Common myeloid progenitor, CD34-positive (primary cell): ENCODE measurements at places on chromosomes 7 and 10.

DNA sequence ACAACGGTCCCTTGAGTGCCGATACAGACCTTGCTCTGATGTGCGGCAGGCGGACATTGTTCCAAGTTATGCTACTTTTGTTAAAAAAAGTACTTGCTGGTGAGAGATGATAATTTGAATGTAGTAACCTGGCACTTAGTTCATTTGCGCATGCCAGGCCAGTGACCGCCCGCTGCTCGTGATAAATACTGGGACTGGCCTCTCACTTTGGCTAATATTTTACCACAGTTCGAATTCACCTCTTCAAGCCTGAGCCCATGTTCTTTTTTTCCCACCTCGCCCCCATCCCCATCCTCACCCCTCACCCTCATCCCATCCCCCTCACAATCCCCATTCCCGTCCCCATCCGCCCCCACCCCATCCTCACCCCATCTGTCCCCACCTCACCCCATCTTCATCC lies 126.4 kb downstream of the DNAJB6 start:
- H3K27me3 ChIP-seq, result peaks cover 3% of the 10 kb centered on the region
- H3K27ac ChIP-seq, result no peak overlapping the region
- no peaks in the 10 kb centered on the region for H3K4me1 ChIP-seq

DNA sequence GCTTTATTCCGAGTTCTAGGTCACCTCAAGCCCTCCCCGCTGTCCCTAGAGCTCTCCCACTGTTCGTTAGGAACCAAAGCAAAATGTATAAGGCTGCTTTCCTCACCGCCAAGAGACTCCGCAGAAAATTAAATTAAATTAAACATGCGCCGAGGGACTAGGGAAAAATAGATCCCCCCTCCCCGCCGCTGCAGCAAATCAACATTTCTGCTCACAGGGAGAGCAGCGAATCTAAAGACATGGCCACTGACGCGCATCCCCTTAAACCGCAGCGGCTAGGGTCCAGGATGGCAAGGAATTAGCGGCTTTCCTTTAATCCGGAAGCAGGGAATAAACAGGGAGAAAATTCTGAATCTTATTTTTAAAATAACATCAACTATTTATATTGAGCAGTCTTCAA lies 7.6 kb downstream of the SP8 start:
- H3K4me1 ChIP-seq, result peaks cover 18% of the 10 kb centered on the region
- no peaks in the 10 kb centered on the region for H3K36me3 ChIP-seq
- no peak overlapping the region for H3K27ac ChIP-seq
- no peak for DNase-seq
- H3K27me3 ChIP-seq, result peaks cover 32% of the 10 kb centered on the region

GRCh38 chr10:67775279-67775678 lies 62.7 kb downstream of the DNAJC12 start:
- no peaks in the 10 kb centered on the region for H3K27me3 ChIP-seq
- H3K36me3 ChIP-seq, result no peaks in the 10 kb centered on the region
- DNase-seq, result no peak
- no peak overlapping the region for H3K27ac ChIP-seq
- H3K4me1 ChIP-seq, result no peaks in the 10 kb centered on the region
- H3K4me3 ChIP-seq, result no peak overlapping the region

- no peaks in the 10 kb centered on the region for H3K36me3 ChIP-seq
- H3K27ac ChIP-seq, result no peak overlapping the region
- H3K4me1 ChIP-seq, result no peaks in the 10 kb centered on the region
- no peaks in the 10 kb centered on the region for H3K27me3 ChIP-seq
These were observed 323.6 kb downstream of the HGF start for GRCh38 chr7:81446212-81446611.

- peak; percentile 15 for DNase-seq
- H3K4me3 ChIP-seq, result no peak overlapping the region
- H3K27ac ChIP-seq, result no peak overlapping the region
- no peaks in the 10 kb centered on the region for H3K27me3 ChIP-seq
- no peaks in the 10 kb centered on the region for H3K4me1 ChIP-seq
- H3K36me3 ChIP-seq, result peaks cover 14% of the 10 kb centered on the region
These were observed 88.9 kb downstream of the ATE1 start for GRCh38 chr10:121838931-121839330.

DNA sequence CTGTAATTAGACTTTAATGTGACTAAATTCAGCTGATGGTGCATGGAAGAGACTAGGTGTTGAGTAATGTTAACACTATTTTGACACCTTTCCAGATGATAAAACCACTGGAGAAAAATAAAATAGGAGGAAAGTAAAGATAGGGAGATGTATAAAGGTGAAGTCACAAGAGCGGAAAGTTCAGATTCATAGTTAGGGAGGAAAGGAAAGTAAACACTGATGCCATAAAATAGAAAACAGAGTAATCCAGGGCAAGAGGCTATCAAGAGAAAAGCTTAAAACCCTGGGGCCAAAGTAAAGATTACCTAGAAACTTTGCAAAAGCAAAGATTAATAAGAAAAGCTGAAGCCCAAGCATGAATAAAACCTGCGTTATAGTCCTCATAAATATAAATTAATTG lies 62.8 kb downstream of the RAB11FIP2 start:
- no peak overlapping the region for H3K4me3 ChIP-seq
- no peak overlapping the region for H3K27ac ChIP-seq
- peaks cover 6% of the 10 kb centered on the region for H3K27me3 ChIP-seq
- H3K4me1 ChIP-seq, result no peaks in the 10 kb centered on the region
- DNase-seq, result no peak

GRCh38 chr7:131546583-131547141 lies 9.8 kb downstream of the PODXL start:
- no peaks in the 10 kb centered on the region for H3K36me3 ChIP-seq
- H3K27me3 ChIP-seq, result no peaks in the 10 kb centered on the region
- H3K27ac ChIP-seq, result no peak overlapping the region
- H3K4me1 ChIP-seq, result peaks cover 8% of the 10 kb centered on the region
- H3K4me3 ChIP-seq, result no peak overlapping the region

DNA sequence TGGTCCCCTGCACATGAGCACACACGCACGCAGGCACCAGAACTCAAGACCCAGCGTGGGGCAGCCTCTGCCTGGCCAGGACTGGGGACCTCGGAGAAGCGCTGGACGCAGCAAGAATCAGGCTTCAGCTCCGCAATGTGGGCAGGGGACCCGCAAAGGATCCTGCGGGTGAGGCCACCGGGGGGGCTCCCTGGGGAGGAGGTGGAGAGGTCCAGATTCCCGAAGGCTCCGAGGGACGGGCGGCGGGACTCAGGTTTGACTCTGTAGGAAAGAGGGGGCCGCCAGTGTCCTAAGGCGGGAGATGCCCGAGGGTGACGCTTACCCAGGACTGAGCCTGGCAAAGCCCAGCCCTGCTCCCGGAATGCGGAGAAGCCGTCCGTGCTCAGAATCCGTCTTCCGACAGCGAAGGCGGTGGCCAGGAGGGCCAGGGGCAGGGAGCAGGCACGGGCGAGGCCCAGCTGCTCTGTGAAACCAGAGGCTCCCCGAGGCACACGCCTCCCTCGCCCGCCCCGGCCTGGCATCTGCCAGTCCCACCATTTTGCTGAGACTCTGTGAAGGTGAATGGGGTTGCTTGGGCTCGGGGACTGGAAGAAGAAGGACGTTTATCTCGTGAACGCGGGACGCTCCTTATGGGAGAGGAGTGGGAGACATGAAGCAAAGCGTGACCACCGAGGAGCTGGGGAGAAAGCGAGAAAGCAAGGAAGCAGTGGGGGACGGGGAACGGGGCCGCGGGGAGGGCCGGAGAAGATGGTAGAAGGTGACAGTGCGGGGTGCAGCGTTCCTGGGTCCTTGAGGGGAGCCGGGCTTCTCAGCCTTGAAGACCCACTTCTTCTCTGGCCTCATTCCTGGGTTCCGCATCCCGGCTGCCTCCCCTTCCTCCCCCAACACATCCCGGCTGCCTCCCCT lies 489.2 kb downstream of the PTPRN2 start:
- no peaks in the 10 kb centered on the region for H3K27me3 ChIP-seq
- no peaks in the 10 kb centered on the region for H3K36me3 ChIP-seq
- DNase-seq, result no peak
- H3K27ac ChIP-seq, result no peak overlapping the region
- no peaks in the 10 kb centered on the region for H3K4me1 ChIP-seq

- H3K27me3 ChIP-seq, result no peaks in the 10 kb centered on the region
- DNase-seq, result no peak
- no peaks in the 10 kb centered on the region for H3K36me3 ChIP-seq
- H3K27ac ChIP-seq, result no peak overlapping the region
These were observed 62.3 kb downstream of the LAMB4 start for GRCh38 chr7:108067844-108068243.

GRCh38 chr10:352476-353235 lies 217.4 kb downstream of the ZMYND11 start:
- peaks cover 3% of the 10 kb centered on the region for H3K27me3 ChIP-seq
- no peak for DNase-seq
- no peak overlapping the region for H3K27ac ChIP-seq

- no peak overlapping the region for H3K27ac ChIP-seq
- peak; percentile 25 for DNase-seq
- peaks cover 12% of the 10 kb centered on the region for H3K4me1 ChIP-seq
These were observed 64.4 kb downstream of the SAMD9 start for GRCh38 chr7:93053209-93053948.

DNA sequence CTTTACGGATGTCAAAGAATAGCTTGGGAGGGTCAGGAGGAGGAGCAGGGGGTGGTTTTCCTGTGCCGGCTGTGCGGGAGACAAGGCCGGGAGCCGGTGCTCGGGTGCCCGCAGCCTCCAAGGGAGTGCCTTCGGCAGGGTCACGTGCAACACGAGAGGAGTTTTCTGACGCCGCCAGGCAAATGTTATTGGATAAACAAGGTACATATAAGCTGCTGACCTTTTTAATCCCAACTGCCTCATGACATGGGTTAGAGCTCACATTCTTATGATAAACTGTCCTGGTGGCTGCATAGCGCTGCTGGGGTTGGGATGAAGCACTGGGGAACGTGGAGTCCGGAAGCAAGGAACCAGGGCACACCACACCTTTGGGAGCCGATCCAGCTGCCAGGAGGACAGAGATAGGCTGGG lies 124.8 kb upstream of the PDLIM1 start:
- DNase-seq, result no peak
- H3K36me3 ChIP-seq, result no peaks in the 10 kb centered on the region
- H3K4me3 ChIP-seq, result no peak overlapping the region
- H3K27ac ChIP-seq, result no peak overlapping the region
- H3K27me3 ChIP-seq, result no peaks in the 10 kb centered on the region

- DNase-seq, result no peak
- H3K4me1 ChIP-seq, result peaks cover 12% of the 10 kb centered on the region
- H3K27ac ChIP-seq, result no peak overlapping the region
- no peak overlapping the region for H3K4me3 ChIP-seq
These were observed 115.7 kb downstream of the BMS1 start for GRCh38 chr10:42898037-42898960.

GRCh38 chr10:44856696-44857095 lies 54.4 kb upstream of the TMEM72 start:
- H3K27me3 ChIP-seq, result no peaks in the 10 kb centered on the region
- H3K4me1 ChIP-seq, result no peaks in the 10 kb centered on the region

- no peaks in the 10 kb centered on the region for H3K27me3 ChIP-seq
- no peak for DNase-seq
- no peak overlapping the region for H3K4me3 ChIP-seq
These were observed 215.7 kb downstream of the USP6NL start for GRCh38 chr10:11395581-11396310.

DNA sequence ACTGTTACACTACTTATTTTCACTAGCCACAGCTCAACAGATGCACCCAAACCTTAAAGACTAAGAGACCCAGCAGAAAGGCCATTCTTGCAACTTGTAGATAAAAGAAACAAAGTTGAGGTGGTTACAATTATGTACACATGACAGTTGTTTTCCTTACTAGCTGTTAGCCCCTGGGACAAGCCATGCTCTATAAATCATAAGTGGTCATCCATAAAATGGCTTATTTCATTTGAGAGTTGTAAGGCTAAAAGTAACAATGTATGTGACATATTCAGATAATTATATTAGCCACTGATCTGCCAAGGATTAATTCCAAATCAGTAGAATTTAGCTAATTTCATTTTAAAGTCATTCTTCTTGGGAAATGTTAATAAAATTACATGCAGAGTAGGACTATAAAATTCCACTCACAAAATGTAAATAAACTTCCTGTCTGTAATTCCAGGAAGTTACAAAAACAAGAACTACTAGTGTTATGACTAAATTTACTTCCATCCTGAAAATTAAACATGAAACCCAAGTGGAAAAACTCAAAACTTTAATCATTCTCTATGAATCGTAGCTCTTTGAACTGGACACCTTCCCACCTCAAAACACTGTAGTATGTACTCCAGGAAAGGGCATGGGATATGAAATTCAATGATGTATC lies 13.3 kb downstream of the SLC37A3 start:
- H3K27me3 ChIP-seq, result no peaks in the 10 kb centered on the region
- no peak overlapping the region for H3K4me3 ChIP-seq
- H3K36me3 ChIP-seq, result peaks cover 13% of the 10 kb centered on the region
- H3K27ac ChIP-seq, result no peak overlapping the region
- DNase-seq, result no peak

DNA sequence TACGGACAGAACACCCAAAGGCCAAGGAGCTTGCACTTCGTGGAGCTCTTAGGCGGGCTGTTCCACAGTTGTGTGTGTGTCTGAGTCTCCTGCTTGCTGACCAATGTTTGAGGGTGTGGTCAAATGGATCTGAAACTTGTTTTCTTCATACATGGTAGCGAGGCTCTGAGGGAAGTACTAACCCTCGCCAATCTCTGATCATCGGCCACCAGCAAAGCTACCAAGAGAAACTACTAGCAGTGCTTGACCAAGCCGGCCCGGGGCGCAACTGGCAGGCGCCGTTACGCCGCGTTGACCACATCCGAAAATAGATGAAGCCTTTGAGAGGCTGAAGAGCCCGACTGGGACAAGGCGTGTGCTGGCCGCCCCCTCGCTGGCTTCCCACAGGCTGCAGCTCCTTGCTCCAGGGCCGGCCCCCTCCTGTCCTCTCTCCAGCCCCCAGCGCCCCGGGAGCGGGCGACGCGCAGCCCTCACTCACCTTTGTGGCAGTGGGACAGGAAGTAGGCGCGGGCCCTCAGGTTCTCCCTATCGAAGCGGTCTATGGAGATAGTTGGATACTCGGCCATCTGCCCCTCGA lies 384 bp downstream of the DCLRE1C start:
- peak overlapping the region; percentile 87 for H3K4me3 ChIP-seq
- H3K4me1 ChIP-seq, result peaks cover 50% of the 10 kb centered on the region
- peaks cover 6% of the 10 kb centered on the region for H3K36me3 ChIP-seq

GRCh38 chr7:73974948-73975926 lies 52.7 kb upstream of the ELN start:
- H3K27me3 ChIP-seq, result no peaks in the 10 kb centered on the region
- H3K4me1 ChIP-seq, result no peaks in the 10 kb centered on the region
- no peak overlapping the region for H3K4me3 ChIP-seq
- H3K36me3 ChIP-seq, result no peaks in the 10 kb centered on the region
- DNase-seq, result no peak

DNA sequence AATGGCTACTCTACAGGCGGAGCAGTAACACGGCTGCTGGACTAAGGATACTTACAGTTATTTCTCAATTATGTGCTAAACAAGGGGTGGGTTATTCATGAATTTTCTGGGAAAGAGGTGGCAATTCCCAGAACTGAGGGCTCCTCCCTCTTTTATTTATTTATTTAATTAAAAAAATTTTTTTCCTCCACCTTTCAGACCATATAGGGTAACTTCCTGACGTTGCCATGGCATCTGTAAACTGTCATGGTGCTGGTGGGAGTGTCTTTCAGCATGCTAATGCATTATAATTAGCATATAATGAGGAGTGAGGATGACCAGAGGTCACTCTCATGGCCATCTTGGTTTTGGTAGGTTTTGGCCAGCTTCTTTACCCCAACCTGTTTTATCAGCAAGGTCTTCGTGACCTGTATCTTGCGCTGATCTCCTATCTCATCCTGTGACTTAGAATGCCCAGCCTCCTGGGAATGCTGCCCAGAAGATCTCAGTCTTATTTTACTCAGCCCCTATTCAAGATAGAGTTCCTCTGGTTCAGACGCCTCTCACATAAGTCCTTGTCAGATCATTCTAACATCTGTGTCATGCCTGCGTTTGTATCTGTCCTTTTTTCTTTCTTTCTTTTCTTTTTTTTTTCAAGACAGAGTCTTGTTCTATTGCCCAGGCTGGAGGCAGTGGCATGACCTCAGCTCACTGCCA lies 15.9 kb upstream of the STOX1 start:
- no peaks in the 10 kb centered on the region for H3K4me1 ChIP-seq
- no peaks in the 10 kb centered on the region for H3K36me3 ChIP-seq
- no peaks in the 10 kb centered on the region for H3K27me3 ChIP-seq
